Mesenteric fat pad (tissue), 1 donor: ENCODE measurements at places on chromosomes 2 and 18. TPM values are rescaled to one million over a fixed set of nuclear protein-coding genes. Genes with fewer than 3 reads are reported as not detected.

The TCF7L1 gene
- total RNA-seq = 27.8 TPM

The CYRIA gene
- total RNA-seq = 22.4 TPM

The CCL20 gene
- total RNA-seq = 2.1 TPM

The MARCHF4 gene
- not detected for total RNA-seq

The VIT gene
- total RNA-seq = 5.0 TPM

The LHCGR gene
- 1.7 TPM for total RNA-seq

The OR6B2 gene
- not detected for total RNA-seq

The TMEM37 gene
- total RNA-seq = 56.4 TPM

- DNase-seq = no peak
Observed at GRCh38 chr2:197929886-197930227, 125.5 kb downstream of the PLCL1 start.

- DNase-seq = no peak
Observed at GRCh38 chr2:127739800-127740199, 38.5 kb downstream of the SFT2D3 start.

DNA sequence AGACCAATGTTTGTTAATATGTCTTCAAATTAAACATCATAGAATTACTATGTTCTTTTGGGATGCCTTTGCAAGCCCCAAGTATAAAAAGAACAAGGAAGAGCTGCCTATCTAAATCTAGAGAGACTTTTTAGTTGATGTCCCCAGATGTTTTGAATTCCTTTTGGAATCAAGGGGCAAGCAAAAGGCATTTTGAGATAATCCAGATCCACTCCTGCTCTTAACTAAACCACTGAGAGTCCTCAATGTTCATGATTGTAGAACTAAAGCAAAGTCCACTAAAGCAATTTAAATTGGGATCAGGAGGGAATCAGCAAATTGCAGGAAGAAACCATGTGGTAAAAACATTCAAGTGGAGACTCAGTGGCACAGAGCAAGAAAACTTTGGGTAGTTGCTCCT, 558.5 kb upstream of the VRK2 start:
- no peak for DNase-seq

- DNase-seq = no peak
Observed at GRCh38 chr18:31504455-31505147, 6.6 kb downstream of the DSG2 start.

- no peak for DNase-seq
Observed at GRCh38 chr2:9211496-9211895, 4.9 kb downstream of the ASAP2 start.

DNA sequence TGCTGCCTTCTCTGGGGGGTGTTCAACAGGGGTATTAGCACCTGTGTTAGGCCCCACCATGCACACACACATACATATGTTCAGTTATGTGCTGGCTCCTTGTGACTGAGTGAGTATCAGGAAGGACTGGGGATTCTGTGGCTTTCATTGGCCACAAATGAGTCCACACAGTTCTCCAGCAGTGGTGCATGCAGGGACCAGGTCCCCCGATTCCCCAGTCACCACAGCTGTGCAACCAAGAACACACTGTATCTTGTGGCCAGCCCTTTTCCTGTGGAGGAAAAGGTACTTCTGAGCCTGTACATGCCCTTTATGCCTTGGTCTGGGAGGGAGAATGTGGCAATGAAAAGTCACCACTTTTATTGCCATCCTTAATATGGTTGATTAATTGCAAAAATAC, 74.9 kb upstream of the KLF7 start:
- DNase-seq = no peak

DNA sequence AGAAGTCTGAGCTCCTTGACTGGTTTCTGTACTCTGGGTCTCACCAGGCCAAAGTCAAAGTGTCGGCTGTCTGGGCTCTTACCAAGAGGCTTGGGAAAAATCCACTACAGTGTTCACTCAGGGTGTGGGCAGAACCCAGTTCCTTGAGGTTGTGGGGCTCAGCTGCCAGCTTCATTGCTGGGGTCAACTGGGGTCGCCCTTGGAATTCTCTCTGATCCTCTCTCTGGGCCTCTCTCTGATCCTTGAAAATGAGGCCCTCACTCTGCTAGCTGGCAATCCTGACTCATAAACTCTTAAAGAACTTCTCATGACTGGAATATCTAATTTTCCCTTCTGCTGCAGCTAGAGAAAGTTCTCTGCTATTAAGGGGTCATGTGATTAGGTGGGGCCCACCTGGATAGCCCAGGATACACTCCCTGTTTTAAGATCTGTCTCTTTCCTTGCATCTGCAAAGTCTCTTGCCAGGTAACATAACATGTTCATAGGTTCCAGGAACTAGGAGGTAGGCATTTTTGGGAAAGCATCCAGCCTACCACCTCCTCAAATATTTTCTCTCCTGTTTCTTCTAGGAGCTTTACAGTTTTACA, 66.3 kb downstream of the SP110 start:
- no peak for DNase-seq

GRCh38 chr2:209986415-209986814, 16.0 kb upstream of the RPE start:
- no peak for DNase-seq

DNA sequence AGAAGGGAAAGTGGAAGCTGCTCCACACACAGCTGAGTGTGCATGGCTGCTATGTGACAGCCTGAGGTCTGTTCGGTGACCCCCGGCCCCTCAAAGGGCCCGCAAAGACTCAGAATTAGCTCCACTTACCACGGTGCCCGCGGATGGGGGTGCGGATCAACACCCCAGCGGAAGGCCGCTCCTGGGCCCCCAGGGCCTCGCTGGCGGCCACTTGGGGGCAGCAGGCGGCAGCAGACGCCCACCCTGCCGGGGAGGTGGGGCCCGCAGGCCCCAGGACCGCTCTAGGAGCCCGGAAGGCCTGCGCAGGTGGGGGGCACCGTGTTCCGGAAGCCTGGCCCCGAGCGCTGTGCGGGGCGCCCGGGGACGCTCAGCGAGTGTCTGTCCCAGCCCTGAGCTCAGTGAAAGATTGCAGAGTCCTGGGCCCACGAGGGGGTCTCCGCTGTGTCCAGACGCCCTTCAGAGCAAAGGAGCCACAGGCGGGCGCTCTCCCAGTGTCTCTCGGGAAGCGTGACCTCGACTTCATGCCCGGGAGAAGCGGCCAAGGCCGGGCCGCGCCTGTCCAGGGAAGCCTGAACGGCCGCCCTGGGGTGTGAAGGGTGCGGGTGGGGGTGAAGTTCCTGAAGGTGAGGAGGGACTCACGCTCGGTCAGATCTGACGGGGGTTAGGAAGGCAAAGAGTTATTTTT, 118.7 kb downstream of the VAPA start:
- peak; percentile 88 for DNase-seq

DNA sequence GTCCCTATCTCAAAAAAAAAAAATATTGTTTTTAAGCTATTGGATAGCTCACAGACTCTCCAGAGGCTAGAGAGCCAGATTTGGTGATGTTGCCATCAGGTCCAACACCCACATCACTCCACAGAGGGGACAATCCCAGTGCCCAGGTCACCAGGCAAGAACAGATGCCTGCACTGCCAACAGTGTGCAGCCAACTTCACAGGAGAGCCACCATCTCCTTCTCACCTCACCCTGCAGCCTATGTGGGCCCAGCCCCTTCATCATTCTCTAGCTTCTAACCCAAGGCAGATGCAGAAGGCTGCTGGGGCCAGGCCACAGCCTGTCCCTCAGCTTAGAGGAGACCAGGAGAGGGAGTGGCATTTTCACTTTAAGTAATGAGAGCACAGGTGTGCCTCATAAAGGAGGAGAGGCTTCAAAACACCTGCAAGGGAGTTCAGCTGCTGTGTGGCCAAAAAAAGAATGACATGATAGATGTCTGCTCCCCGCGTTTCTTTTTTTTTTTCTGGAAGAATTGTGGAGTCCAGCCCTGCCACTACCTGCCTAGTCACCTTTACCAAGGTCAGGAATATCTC, 98.0 kb upstream of the ZSWIM2 start:
- no peak for DNase-seq

GRCh38 chr2:177759443-177759842, 313.1 kb downstream of the PDE11A start:
- no peak for DNase-seq

DNA sequence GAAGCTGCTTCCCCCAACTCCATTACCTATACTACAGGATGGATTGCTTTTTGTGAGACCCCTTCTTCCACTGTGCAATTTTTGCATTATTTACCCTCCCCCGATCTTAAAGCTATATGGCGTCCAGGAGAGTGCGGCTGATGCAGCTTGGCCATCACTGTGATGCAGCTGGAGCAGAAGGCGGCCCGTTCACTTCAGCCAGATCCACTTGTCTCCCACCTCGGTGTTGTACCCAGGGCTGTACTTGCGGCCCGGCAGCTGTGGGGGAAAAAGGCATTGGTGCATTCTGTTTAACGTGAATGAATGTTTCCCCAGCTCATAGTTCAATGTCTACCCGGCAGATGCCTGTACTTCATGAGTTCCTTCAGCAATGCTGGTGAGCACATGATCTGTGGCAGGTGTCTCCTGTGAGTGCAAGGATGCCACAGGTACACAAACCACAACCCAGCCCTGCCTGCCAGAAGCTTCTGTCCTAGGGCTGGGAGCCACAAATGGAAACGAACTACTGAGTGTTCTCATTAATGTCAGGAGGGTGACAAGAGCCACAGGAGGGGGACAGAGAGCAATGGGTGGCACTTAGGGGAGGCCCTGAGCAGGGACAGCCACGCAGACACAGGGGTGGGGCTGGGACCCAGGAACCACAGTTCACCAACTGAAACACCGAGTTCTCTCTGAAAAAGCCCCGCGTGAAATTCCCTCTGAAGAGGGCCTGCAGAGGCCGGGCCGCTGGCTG, 64.0 kb downstream of the NDUFA10 start:
- no peak for DNase-seq

GRCh38 chr2:107542314-107542740, 284.4 kb upstream of the RGPD4 start:
- DNase-seq = no peak

- DNase-seq = no peak
Observed at GRCh38 chr2:105732101-105732500, 12.6 kb upstream of the NCK2 start.

DNA sequence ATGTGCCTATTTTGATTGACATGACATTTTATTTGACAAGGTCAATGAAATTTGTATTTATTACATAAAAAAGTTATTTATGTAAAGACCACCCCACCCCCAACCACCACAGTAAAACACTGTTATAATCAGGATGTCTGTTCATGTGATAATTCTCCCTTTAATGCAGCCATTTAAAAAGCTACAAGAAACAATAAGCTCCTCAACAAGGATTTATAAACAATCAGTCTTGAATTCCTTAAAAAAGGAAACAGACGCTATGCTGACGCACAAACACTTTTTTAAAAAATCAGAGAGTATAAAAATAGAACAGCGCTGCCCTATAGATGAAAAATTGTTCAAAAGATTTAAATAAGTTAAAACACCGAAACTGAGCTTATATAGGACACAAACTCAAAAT, 102.2 kb downstream of the SOS1 start:
- no peak for DNase-seq

- DNase-seq = no peak
Observed at GRCh38 chr2:45441571-45441970, 169.5 kb downstream of the SRBD1 start.

DNA sequence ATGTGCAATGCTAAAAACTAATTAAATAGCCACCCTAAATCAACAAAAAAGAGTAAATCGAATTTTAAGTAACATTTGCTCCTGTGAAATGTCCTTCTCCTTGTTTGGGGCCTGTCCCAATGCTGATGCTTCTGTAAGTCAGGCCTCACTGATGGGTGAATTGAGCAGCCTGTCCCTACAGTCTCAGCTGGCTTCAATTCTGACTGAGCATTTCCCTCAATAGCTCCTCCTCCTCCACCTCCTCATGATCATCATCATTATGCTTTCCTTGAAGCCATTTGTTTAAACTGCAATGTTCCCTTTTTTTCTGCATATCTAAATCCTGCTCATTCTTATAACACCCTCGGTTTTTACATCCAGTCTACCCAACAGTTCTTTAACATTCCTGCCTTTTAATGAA, 137.2 kb upstream of the CELF4 start:
- DNase-seq = no peak

DNA sequence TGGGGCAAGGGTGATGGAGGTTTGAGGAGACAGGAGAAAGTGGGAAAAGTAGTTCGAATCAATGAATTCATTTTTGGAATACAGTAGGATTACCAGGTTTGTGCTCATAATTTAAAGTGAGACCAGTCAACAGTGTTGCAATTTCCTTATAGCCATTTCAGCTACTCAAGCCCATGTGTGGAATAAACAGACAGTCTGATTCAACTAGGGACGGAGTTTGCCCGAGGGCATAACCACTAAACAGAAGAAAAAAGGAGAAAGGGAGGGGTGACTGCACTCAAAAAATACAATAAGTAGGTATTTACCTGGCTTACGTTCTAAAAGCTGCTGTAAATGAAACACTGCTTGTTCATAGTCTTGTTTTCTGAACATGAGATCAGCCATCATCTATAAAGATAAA, 55.2 kb downstream of the TTC21B start:
- no peak for DNase-seq

DNA sequence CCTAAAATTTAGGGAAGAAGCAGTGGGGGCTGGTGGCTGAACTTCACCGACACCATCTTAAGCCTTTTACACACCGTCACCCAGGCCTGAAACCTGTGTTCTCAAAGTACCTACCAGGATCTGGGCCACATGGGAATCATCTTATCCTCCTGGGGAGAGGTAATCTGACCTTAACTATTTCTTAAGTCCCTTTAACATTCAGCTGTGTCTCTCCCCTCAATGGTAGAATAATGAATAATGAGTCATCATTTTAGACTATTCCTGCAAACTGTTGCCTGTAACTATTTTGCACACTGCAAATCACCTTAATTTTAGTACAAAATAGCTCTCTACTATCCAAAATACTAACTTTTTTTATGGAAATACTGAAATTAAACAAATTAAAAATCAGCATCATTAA, 149.4 kb upstream of the KLF7 start:
- no peak for DNase-seq
